ENCODE measurements at places on chromosomes 11 and 22.

- DNase-seq, result no peak
Observed at GRCh38 chr22:37237371-37238268, 6.4 kb downstream of the RAC2 start.

DNA sequence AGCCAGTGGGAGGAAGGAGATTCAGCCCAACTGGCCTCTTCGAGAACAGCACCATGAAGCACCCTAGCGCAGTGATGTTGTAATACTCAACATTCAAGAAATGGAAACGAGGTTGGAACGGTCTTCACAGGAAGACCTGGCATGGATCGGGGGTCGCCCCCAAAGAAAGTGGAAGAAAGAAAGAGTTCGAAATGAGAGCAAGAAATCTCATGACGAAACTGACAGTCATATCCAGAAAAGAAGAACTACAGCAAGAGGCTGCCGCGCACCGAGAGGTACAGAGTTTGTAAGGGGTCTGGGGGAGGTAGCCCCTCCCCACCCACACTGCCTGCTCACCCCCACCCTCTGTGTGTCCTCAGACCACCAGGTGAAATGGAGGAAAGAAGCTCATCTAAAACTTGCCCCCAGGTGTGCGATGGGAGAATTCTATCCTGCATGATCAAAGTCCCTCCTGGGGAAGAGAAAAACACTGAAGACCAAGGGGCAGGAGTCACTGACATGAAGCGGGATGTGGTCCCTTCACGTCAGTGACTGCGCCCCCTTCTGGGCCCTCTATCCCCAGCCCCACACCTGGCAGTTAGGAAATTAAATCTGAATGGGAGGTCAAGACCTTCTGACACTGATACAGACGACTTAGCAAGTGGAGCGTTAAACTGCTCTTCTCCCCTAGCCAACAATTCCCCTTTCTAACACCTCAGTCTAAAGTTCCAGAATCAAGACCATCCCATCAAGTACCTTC is 52.9 kb upstream of the SPATA19 start:
- no peak for DNase-seq

- DNase-seq, result no peak
Observed at GRCh38 chr11:16406226-16406625, 49.9 kb upstream of the SOX6 start.

DNA sequence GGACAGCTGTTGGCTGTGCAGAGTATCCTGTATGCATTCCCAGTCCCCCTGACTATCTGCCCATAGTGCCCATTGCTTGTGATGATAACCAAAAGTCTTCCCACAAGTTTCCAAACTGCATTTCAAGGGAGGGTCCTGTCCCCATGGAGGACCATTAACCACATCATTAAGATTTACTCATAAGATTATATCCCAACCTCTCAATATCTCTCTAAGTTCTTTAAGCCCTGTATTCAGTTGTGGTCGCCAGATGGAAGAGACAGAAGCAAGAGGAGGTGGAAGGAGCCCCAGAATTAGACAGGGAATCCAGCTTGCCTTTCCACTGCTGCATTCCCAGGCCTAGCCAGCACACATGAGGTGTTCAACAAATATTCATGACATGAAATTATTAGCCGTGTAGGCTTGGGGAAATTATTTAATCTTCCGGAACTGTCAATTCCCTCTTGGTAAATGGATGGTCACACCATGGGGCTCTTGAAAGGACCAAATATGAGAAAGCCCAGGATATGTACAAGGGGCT is 42.6 kb upstream of the TIMP3 start:
- DNase-seq, result no peak

GRCh38 chr11:72766152-72766902 is 14.1 kb upstream of the ARAP1 start:
- no peak for DNase-seq

- no peak for DNase-seq
Observed at GRCh38 chr11:33437529-33437928, 180.3 kb downstream of the HIPK3 start.

DNA sequence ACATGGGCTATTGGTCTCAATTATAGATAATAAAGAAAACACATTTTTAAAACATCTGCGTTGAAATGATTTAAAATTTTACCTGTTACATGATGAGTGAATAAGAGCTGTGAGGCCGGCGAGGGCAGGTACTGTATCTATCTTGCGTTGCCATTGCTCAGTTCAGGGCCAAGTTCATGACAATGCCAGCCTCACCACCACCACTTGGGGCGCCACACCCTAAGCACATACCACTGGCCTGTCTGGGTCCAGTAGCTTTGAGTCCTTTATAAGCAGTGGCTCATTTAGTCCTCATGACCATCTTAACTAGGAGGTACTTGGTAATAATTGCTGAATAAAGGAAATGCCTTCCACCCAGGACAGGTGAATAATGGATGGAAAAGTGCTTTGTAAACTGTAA is 14.5 kb upstream of the MB start:
- peak; percentile 32 for DNase-seq

DNA sequence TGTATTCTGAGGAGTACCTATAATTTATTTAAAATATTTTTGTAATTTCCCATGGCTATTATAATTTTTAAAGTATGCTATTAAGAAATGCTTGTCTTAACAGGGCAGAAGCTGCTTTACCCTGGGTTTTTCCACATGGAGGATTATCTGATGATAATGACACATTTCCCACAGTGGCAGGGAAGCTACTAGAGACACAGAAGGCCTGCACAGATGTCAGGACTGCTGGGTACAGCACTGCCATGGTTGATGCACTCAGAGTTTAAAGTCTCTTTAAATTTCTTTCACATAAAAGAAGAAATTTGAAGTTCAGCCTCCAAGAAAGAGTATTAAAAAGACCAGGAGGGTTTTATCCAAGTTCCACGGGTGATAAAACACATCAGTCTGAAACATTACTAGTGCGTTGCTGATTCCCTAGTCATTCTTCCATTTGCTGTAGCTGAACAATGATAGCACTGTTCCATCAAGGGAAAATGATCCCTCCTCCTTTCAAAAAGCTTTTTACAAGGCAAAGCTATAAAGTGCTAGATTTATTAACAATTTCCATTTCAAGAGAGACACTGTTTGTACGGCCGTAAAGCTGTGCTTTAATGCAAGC is 363.0 kb downstream of the CNTN5 start:
- no peak for DNase-seq

GRCh38 chr11:92711926-92712325 is 257.5 kb upstream of the MTNR1B start:
- no peak for DNase-seq

GRCh38 chr11:29318134-29318845 is 698.5 kb downstream of the KCNA4 start:
- no peak for DNase-seq

DNA sequence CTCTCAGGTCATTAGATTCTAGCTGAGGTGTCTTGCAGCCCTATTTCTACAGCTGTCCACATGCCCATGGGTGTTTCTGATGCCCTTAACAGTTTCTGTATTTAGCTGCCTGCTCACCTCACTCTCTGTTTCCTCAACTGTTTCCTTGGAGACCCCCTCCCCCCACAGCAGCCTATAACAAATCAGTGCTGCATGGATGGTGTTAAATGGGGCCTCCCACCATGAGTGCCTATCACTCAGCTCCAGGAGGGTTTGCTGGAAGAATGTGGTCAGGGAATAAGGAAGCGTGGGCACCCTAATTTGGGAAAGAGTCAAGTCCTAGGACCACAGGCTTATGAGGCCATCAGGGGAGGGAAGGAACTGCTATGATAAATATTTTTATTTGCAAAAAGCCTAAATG is 8.6 kb downstream of the KLHL35 start:
- DNase-seq, result no peak

GRCh38 chr22:37633089-37633624 is 6.3 kb upstream of the SH3BP1 start:
- DNase-seq, result peak; percentile 68

- DNase-seq, result no peak
Observed at GRCh38 chr11:74307434-74307833, 4.0 kb downstream of the P4HA3 start.

- DNase-seq, result no peak
Observed at GRCh38 chr11:433641-434040, 8.2 kb downstream of the ANO9 start.

GRCh38 chr11:2886191-2886894 is 768 bp upstream of the CDKN1C start:
- DNase-seq, result no peak

- no peak for DNase-seq
Observed at GRCh38 chr11:72228229-72228843, 3.8 kb downstream of the INPPL1 start.

- peak; percentile 83 for DNase-seq
Observed at GRCh38 chr11:9601037-9601875, 27.8 kb downstream of the WEE1 start.

- DNase-seq, result no peak
Observed at GRCh38 chr22:49608228-49608627, 219.4 kb downstream of the BRD1 start.

- DNase-seq, result no peak
Observed at GRCh38 chr11:102306817-102307726, 10.2 kb upstream of the BIRC3 start.

DNA sequence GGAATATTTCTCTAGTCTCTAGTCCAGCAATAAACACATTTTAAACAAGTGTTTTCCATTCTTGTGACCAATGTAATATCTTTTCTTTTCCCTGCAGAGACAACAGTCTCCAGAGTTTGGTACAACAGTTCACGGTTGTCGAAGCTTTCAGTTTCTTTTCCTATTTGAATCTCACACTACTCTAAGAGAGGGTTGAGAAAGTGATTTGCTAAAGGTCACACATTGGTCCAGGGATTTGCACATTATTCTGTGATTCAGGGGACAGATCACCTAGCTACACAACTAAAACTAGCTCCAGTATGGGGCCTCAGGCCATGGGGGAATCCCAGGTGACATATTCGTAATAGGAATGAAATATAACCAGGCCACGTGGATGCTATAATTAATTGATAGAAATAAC is 132.5 kb downstream of the HIPK3 start:
- no peak for DNase-seq

DNA sequence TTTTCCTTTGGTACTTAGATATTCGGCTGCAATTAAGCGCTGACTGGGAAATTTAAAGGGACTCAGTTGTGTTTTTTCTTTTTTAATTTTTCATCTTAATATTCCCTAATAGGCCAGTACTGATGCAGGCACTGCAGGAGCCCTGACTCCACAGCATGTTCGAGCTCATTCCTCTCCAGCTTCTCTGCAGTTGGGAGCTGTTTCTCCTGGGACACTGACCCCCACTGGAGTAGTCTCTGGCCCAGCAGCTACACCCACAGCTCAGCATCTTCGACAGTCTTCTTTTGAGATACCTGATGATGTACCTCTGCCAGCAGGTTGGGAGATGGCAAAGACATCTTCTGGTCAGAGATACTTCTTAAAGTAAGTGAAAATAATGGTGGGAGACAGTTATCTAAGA is 3.8 kb downstream of the YAP1 start:
- no peak for DNase-seq

- DNase-seq, result no peak
Observed at GRCh38 chr11:42841556-42841955, 470.2 kb upstream of the API5 start.

GRCh38 chr22:38860283-38861169 is 11.5 kb downstream of the CBX6 start:
- DNase-seq, result no peak

DNA sequence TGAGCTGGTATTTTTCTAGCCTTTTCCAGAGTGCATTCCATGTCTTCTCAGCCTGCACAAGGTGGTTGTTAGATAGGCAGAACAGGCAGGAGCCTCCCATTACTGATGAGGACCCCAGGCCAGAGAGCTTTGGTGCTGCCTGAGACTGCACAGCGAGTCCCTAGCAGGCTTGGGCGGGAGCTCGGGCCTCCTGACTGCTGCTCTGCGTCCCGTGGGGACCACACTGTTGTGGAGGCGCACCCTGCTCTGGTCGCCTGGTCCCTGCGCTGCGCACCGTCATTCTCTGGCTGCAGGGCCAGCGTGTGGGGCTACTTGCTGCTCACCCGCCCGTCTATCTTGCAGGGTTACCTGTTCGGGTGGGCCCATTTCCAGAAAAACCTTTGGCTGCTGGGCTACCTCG is 8.5 kb downstream of the TPCN2 start:
- no peak for DNase-seq

DNA sequence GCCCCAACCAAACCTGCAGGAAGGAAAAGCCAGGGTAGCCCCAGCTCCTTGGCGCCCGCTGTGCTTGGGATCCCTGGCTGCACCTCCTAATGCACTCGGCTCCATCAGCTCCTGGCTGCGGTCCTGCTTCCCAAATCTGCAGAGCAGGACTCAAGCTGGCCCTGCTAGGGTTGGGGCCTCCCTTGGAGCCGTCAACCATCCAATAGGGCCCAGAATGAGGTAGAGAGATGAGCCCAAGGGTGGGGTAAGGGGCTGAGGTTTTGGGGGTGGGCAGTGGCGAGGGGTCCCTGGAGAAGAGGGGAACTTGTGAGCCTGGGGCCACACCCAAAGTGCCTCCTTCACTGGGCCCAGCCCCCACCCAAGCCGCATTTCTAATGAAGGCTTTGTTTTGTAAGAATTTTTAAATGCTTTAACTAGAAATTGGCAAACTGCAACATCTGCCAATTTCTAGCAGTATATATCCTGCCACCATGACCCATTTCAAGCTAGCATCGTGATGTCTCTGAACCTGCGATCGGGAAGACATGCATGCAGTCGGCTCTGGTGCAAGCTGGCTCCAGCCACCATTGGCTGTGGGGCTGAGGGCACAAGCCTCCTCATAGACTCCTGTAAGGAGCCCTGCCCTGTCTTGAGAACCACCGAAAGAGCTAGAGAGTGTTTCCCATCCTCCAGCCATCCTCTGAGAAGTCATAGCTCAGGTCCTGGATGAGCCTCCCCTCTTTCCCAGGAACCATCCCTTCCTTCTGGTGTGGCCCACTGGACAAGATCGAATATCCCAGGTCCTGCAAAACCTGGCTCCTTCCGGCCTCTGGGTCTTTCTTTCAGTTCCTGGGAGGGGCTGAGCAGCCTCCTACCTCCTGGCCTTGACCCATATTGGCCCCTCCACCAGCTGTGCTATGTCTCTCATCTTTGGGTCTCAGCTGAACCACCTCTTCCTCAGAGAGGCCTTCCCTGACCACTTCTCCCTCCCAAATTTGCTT is 15.5 kb downstream of the C1QTNF6 start:
- DNase-seq, result no peak

- no peak for DNase-seq
Observed at GRCh38 chr11:34916843-34917770, 689 bp downstream of the PDHX start.

- DNase-seq, result no peak
Observed at GRCh38 chr11:125941619-125942611, 3.9 kb upstream of the VSIG10L2 start.

DNA sequence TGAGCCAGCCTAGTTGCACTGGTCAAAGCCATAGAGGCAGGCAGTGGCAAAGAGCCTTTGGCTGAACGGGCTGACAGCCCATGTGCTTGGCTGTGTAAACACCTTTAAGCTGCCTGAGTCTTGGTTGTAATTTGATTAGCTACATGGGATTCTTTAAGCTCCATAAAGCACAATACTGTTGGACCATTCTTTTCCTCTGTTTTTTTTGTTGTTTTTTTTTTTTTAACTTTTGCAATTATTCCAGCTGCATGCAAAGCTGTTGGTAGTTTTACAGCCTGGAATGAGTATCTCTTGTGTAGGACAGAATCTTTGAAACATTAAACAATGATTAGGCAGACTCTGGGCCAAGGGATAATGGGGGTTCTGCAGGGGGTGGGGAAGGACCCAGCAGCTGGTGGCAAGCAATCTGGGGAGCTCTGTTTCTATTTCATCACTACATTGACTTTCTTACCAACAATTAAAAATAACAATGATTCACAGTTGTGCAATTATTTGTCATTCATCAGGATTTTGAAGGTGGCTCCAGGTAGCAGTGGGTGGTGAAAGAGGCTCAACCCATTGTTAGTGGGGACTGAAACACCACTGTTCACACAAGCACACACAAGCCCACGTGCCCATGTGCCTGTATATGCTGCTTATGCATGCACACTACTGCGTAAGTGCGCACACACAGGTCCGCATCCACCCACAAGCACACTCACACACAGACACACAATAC is 69.5 kb upstream of the CSNK2A3 start:
- no peak for DNase-seq
